Suppressor macrophage treated with lipopolysaccharide for 1 hour (primary cell): ENCODE measurements at places on chromosomes 2 and 18.

DNA sequence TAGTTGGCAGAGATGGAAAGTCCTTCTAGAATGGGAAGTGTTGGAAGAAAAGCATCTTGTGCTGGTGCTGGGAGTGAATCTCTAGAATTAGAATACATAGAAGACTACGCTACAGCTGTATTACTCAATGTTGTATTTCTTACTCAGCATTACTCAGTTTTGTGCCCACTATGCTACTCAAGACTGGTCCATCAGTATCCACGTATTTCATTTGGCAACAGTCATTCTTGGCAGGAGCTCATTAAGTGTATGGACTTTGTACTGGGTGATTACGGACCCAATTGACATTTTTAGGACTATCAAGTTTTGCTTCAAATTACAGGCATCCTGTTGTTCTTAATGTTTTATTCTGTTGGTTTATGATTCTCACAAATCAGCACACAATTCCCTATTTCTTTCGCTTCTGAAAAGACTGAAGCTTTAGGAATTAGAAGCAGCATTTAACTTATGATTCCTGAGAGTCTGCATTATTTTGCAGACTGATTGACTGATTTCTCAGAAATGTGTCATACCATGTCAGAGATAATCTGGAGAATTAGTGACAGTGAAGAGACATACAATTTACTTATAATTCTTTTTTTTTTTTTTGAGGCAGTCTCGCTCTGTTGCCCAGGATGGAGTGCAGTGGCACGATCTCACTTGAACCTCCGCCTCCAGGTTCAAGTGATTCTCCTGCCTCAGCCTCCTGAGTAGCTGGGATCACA is 136.9 kb downstream of the MYO3B start:
- DNase-seq, result no peak

DNA sequence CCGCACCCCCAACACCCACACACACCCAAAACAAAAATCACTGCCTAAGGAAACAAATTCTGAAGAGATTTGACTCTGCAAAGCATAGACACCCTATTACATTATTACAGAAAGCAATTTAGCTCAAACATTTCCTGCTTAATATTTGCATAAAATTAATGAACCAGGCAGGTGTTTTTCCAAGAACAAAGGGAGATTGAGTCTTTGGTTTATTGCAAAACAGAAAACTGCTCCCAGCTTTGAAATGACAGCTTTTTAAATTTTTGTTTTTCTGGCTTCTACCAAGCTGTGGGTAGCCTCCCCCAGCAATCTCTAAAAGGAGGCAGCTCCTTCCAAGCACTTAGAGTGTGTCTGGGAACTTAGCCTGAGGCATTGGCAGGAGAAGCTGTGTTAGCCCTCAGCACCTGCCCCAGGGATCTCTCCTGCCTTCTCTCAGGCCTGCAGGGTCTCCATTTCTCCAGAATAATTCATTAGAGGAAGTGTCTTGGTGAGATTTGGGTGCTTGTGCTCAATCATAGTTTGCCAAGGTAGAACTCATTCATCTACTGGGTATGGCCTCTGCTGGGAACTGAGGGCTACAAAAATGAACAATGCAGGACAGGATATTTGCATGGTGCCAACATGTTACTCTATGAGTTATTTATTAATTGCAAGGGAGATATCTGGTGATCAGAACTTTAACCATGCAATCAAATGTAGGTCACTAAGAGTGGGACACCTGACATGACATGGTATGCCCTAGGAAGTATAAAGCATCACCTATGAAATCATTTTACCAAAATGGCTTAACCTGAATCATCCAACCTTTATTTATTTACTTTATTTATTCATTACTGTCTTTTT is 58.7 kb downstream of the B3GNT2 start:
- DNase-seq, result no peak

- no peak for DNase-seq
Observed at GRCh38 chr2:73035899-73036711, 35.4 kb downstream of the SFXN5 start.

DNA sequence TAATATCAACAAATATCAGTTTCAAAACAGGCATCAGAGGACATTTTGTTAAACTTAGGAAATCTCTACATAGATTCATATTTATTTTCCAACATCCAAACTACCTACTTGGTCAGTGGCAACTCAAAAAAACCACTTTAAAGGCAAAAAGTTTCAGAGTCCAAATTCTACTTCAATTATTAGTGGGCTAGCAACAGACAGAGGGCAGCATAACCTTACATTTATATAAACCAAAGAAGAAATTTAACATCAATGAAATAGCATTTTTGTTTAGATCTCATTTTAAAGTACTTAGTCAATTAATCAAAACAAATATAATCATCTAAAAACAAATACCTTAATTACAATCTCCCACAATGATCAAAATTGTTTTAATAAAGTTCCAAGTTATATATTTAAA is 33.3 kb downstream of the RTTN start:
- no peak for DNase-seq

DNA sequence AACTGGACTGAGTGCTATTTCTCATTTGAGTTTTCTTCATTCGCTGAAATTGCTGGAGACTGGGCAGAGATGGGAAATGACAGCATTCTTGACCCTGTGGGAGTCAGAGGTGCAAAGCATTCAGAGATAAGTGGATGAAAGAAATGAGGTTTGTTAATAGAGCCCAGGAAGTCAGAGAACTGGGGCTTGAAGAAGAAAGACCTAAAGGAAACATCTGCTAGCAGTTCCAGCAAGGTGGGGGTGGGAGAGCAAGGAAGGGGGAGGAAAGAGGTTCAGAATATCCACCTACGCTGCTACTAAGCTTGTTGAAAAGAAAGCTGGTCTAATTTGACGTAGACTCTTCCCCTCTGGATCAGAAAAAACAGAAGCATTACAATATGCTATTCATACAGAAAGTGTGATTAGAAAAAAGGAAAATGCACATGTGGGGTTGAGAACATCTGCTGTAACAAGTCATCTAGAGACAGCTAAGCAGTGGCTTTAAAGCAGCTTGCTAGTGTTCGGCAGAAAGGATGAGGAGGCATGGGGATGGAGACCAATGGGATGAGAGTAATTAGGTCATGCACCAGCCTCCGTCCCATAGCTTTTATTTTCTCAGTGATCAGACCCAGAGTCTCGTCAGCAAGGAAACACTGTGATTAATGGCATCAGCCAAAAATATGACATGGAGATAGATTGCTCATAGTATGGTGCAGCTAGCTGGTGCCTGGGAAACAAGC is 29.7 kb downstream of the NAB1 start:
- DNase-seq, result peak; percentile 62

GRCh38 chr2:144240656-144241339 is 279.1 kb downstream of the ZEB2 start:
- DNase-seq, result no peak

DNA sequence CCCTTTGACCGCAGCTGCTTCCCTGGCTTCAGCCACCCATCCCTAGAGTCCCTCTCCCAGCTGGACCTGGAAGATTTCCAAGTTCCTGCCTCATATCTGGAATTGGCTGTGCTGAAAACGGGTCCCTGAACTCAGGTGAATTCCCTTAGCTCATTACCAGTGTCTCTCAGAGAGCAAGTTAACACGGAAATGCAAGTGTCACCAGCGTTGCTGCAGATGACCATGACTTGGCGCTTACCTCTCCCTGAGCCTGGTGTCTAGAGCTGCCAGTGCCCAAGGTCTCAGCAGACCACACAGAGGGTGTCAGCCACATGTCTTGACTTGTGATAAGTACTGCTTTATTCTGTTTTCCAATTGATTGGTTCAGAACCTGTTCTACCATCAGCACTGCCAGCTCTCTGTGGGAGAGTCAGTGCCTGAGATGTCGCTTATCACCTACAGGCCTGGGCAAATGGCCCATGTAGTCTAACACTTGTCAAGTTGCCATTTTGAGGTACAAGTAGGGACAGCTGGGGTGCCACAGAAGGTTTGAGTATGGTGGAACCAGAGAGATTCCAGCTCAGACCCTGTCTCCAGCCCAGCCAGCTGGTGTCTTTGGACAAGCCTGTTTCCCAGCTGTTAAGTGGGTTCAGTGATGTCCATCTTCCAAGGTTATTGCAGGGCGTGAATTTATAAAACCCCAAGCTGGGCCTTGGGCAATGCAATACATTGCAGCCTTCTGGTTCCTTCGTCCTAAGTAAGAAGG is 48.7 kb downstream of the LYPD1 start:
- DNase-seq, result no peak

GRCh38 chr2:134466141-134466540 is 212.3 kb downstream of the MGAT5 start:
- no peak for DNase-seq

DNA sequence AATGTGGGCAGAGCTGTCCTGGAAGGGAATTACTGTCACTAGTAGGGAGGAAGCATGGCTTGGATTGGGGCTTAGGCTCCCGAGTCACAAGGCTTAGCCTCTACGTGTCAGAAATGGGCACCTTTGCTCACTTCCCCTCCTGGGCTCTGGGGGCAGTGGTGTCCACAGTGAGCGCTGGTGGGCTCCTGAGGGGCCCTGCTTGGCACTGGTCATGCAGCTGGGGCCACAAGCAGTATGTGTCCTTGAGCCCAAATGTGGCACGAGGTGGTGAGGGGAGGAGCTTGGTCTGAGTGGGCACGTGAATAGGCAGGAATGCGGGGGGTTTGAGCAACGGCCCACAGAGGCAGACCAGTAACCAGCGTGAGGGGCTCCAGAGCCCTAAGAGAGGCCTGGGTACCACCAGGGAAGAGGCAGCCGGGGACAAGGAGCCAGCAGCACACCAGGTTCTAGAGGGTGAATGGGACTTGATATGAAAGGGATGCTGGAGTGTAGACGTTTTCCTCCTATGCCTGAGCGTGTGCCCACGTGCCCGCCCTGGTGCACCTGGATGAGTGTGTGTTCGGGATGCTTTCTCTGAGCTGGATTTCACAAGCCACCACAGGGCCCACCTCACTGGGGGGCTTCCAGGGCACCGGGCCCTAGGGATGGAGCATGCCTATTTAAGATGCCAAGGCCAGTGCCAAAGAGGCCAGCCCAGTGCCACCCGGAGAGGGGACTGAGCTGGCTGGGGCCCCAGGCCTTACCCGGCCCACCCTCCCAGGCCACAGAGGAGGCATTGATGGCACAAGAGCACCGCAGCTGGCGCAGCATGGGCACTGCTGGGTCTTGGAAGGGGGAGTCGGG is 22.8 kb upstream of the PTMA start:
- no peak for DNase-seq

GRCh38 chr2:112584134-112584890 is at the start of gene CHCHD5:
CHCHD5 (plus strand) TSS chr2:112584609; CDS start chr2:112584648, 39 bp downstream.
- peak; percentile 98 for DNase-seq

GRCh38 chr2:85421260-85422071 is 3.0 kb downstream of the SH2D6 start:
- DNase-seq, result no peak

DNA sequence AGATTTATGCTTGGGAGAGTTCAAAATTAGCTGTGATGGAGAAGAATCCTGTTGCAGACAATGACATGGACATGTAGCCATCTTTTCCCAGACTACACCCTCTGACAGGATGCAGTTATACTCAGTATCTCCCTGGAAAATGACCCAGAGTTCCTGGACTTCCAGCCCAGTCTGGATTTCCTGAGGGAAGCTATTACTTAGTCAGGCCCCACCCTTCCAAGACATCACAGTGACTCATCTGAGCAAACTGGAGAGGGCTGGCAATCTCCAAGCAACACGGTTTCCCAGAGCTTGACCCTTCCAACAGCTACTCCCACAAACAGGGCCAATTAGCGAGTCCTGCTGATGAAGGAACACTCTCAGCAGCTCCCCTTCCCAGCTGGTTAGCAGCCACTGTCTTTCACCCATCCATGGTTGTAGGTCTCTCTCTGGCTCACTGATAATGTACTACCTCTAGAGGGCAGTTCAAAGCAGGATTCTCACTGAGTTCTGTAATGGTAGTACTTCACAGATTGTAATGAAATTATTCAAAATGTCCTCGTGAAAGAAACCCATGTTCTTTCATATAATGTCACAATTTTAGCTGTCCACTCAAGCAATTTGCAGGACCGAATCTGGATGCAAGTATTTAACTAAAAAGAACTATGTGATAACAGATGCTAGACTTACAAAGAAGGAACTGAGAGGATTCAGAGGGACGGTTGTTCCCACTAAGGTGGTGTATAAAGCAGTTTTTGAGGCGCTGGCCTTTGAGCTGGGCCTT is 110.2 kb downstream of the MDH1 start:
- peak; percentile 52 for DNase-seq

DNA sequence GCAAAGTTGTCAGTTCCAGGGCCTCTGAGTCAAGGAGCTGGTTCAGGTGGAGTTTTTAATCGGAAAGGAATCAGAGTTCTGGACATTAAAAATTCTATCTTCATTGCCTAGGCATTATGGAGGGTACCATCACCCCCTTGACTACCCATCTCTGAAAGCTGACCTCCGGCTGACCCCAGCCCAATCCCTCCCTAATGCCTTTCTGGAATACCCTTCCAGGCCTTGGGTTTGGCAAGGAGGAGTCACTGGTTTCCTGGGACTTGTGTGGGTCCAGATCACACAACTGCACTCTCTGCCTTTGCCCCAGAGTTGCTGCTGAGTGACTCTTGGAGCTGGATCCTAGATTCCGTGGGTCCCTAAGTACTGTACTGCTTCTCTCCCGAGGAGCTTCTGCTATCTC is 1.0 kb upstream of the OSR1 start:
- DNase-seq, result no peak

GRCh38 chr18:58227361-58227930 is 183.4 kb downstream of the NEDD4L start:
- no peak for DNase-seq

DNA sequence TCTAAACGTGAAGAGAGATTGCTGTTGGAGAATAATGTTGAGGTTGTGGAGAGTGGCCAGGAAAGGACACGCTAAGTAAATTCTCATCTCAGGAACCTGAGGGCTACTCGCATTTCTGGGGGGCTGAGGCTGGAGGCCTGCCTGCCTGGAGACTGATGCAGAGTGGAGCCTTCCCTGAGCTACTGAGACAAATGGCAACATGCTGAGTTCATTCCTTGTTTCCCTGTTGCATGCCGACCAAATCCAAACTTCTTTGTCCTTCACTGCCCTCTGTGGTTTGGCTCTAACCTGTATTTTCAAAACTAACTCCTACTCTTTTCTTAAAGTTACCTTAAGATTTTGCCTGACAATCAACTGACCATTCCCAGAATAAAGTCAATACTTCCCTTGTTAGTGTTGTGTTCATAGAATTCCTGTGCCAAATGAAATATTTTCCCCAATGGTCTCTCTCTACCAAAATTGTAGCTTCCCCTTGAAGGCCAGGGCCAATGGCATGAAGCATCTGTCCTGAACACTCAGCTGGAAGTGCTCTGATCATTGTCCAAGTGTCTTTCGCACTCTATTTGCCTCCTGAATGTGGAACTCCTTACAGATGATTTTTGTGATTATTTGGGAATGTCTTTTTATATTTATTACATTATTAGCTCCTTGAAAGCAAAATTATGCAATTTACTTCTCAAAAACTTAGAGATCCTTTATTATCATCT is 1085.6 kb downstream of the SOCS6 start:
- no peak for DNase-seq

DNA sequence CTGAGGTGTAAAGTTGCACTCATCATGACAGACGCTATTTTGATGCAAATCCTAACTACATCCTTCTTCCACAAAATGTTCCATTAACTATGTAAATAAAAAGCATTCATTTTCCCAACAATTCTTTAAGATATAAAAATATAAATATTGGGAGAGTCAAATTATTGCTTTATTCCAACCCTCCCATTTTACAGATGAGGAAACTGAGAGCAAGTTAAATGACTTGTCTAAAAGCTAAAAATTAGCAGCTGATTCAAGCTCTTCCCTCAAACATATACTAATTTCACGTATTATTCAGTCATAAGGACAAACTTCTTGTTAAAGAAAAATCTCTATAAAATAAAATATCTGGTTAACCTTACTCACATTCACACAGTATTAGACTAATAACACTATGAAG is 16.8 kb downstream of the KDSR start:
- DNase-seq, result no peak

GRCh38 chr2:222504719-222505118 is 80.4 kb downstream of the SGPP2 start:
- no peak for DNase-seq
